Spleen (tissue), 13 donors: ENCODE measurements at places on chromosomes 7 and 10.

- DNase-seq: no peak
Observed at GRCh38 chr7:47149208-47149839, 432.6 kb downstream of the TNS3 start.

- no peak for DNase-seq
Observed at GRCh38 chr7:119578116-119578515, 694.9 kb upstream of the KCND2 start.

DNA sequence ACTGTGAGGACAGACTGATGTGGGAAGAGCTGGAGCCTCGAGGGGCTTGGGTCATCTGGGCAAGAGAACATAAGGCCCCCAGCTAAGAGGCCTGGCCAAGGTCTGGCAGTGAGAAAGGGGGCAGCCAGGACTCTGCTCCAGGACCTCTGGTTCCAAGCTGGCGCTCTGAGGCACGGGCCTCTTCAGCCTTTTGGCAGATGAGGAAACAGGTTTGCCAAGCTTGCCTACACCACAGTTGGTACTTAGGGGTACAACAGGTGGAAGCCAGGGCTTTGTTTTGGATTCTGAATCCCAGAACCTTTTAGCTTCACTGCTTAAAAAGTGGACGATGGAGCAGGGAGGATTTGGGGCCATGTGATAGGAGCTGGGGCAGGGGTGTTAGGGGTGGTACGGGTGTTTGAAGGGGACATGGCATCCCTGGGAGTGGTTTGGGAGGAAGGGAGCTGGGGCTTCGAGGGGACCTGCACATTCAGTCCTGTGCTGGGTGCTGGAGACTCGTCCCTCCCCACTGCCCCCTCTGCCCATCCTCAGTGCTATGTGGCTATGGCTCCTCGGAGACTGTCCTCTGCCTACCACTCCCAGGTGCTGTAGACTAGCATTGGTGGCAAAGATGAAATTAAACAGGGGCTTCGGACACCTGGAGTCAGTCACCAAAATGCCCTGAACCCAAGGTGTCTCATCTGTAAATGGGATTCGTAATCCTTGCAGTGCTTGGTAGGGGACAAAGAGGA is 30.3 kb downstream of the ZNF775 start:
- DNase-seq: no peak

GRCh38 chr7:156091519-156092080 is 279.3 kb upstream of the SHH start:
- no peak for DNase-seq

- no peak for DNase-seq
Observed at GRCh38 chr10:95501203-95502094, 59.7 kb downstream of the SORBS1 start.

DNA sequence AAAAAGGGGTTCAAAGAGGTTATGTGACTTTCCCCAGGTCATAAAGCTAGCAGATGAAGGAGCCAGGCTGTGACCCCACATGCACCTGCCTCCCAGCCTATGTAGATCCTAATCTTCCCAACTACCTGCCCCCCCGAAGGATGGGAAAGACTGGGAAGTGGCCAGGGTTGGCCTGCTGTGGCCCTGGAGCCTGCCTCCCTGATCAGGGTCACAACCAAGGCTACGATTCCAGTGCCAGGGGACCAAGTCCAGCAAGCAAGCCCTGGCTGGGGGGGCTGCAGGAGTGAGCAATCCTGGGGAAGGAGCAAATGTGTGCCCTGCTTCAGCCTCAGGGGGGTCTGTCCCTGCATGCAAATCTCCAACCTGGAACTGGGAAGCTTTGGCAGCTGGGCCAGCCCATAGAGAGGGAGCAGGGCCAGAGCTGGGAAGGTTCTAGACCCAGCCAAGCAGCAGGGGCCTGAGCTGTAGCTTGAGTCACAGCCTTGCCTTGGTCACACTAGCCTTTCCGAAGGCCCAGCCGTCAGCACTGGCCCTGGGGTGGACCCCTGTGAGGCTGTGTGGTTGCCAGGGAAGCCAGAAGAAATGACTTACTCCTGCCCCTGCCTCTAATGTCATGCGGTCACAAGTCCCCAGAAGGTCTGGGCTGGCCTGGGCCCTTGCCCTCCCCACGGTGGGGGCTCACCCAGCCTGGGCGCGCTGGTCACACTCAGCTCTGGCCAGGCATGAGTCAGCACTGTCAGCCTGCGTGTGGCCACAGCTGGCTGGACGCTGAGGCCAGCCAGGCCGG is 96.4 kb upstream of the ZMIZ1 start:
- no peak for DNase-seq
